CD4-positive, alpha-beta T cell treated with Interleukin-4 for 4 hours (primary cell): ENCODE measurements at places on chromosomes 13 and 19.

DNA sequence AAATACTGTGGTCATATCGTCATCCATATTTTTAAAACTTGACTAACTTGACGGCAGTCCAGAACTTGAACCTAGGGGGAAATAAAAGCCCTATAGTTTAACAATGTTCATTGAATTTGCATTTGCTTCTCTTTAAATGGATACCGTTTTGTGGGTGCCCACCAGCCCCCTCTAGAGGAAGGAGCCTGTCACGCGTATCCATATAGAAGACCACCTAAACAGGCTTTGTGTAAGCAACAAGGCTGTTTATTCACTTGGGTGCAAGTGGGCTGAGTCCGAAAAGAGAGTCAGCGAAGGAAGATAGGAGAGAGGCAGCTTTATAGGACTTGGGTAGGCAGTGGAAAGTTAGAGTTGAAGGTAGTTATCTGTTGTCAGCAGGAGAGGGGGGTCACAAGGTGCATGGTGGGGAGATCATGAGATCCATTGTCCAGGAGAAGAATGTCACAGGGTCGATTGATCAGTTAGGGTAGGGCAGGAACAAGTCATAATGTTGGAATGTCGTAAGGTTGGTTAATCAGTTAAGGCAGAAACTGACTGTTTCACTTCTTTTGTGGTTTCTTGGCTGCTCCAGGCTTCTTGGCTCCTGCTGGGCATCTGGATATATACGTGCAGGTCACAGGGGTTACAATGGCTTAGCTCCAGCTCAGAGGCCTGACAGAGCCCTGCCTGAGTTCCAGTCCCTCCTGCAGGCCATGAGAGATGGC lies 42.5 kb upstream of the ANKRD10 start:
- no peak for DNase-seq

- no peak for DNase-seq
These were observed 7.1 kb downstream of the LATS2 start for GRCh38 chr13:21054313-21054712.

GRCh38 chr19:14003251-14004055 lies 2.7 kb downstream of the RFX1 start:
- peak; percentile 47 for DNase-seq

GRCh38 chr13:57865600-57866294 lies 234.2 kb downstream of the PCDH17 start:
- DNase-seq, result no peak

DNA sequence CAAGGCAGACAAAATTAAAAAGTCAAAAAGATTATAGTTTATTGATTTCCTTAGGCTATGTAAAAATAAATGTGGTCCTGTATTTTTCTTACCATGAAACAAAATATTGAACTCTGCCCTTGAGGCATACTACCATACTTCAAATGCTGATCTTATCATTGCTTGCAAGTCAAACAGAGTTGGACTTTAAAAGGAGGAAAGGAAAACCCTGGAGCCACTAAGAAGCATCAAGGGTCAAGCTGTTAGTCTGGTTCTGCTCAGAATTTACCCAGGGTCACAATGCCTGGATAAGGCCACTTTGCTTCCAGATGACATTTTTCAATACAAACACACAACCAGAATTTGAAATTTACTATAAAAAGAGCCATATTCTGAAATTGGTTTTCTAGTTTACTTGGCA lies 2.2 kb upstream of the FREM2 start:
- DNase-seq, result no peak

GRCh38 chr19:41776700-41777099 lies 19.7 kb upstream of the CEACAM3 start:
- DNase-seq, result no peak

DNA sequence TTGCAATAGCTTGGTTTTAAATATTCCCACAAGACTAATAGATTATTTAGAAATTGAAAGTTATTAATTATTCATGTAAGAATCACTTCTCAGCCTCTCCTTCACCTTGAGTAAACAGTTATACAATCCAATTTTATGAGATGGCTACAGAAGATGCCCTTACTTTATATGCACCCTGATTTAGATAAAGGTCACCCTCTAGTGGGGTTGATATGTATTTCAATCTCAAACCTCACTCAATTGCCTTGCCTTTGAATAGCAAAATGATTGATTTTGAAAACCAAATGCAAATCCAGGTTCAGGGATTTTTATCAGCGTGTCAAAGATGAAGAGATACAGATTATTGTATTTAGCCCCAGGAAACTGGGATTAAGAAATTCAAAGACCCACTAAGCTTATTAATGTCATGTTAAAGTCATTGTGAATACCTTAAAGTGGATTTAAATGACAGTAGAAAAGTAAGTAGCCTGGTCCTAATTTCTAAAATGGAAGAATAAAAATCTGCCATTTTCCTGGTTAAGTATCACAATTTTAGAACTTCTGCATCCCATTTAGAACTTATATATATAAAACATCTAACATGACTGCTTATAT lies 305.1 kb downstream of the ITGBL1 start:
- DNase-seq, result peak; percentile 40
